ENCODE measurements at places on chromosomes 11 and 22.

GRCh38 chr11:34209809-34210208, 104.4 kb downstream of the NAT10 start:
- no peak for DNase-seq

GRCh38 chr11:123107945-123108495, 46.1 kb upstream of the HSPA8 start:
- DNase-seq: no peak

GRCh38 chr11:35639591-35640179, 21.4 kb downstream of the FJX1 start:
- DNase-seq: no peak

DNA sequence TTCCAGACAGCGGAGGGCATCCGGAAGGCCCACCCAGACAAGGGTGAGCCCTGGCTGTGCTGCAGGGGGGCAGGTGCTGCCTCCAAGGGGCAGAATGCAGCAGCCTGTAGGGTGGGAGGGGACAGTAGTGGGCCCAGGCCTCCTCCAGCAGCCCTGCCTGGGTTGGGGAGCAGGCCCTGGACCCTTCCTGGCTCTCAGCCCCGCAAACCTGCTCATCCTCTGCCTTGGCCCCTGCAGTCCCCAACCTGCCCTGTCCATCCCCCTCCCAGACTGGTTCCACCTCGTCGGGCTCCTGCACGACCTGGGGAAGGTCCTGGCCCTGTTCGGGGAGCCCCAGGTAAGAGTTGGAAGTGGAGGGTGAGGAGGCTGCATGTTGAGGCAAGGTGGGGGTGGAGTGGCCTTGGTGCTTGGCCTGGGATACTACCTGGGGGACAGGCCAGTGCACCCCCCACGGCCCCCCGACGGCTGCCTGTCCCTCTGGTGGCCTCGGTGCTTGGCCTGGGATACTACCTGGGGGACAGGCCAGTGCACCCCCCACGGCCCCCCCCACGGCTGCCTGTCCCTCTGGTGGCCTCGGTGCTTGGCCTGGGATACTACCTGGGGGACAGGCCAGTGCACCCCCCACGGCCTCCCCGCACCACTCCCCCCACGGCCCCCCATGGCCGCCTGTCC, 1.5 kb downstream of the MIOX start:
- no peak for DNase-seq

DNA sequence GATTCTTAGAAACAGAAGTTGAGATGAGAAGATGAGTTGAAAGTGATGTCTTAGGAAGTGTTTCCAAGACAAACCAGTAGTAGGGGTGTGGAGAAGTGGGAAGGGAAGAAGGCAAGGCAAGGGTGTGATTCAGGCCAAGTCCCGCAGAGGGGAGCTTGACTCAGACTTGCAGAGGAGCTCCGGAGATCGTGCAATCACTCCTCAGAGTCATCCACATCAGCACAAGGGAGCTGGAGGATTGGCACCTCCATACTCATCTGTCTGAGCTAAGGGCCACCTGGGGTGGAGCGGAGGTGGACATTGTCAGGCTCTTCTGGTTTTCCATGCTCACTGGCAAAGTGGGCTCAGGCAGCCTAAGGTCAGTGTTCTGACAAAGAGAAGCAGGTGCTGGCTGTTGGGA, 44.4 kb downstream of the CHRDL2 start:
- DNase-seq: no peak

DNA sequence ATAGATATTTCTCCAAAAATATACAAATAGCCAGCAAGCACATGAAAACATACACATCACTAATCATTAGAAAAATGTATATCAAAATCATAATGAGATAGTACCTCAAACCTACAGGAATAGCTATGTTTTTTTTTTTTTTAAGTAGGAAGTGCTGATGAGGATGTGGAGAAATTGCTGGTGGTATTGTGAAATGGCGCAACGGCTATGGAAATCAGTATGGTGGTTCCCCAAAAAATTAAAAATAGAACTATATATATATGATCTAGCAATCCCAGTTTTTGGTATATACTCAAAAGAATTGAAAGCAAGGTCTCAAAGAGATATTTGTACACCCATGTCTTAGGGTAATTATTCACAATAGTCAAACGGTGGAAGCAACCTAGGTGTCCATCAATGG, 46.0 kb upstream of the HIPK3 start:
- no peak for DNase-seq

- no peak for DNase-seq
Measured at GRCh38 chr11:893008-893654, 17.5 kb downstream of the CHID1 start.

DNA sequence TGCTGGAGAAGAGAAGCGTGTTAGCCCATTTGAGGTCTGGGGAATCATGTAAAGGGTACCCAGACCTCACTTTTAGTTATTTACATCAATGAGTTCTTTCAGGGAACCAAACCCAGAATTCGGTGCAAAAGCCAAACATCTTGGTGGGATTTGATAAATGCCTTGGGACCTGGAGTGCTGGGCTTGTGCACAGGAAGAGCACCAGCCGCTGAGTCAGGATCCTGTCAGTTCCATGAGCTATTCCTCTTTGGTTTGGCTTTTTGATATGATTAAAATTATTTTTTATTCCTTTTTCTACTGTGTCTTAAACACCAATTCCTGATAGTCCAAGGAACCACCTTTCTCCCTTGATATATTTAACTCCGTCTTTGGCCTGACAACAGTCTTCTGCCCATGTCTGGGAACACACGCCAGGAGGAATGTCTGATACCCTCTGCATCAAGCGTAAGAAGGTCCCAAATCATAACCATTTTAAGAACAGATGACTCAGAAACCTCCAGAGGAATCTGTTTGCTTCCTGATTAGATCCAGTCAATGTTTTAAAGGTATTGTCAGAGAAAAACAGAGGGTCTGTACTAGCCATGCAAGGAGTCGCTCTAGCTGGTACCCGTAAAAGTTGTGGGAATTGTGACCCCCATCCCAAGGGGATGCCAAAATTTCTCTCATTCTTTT, 65.2 kb downstream of the ALX4 start:
- DNase-seq: no peak

DNA sequence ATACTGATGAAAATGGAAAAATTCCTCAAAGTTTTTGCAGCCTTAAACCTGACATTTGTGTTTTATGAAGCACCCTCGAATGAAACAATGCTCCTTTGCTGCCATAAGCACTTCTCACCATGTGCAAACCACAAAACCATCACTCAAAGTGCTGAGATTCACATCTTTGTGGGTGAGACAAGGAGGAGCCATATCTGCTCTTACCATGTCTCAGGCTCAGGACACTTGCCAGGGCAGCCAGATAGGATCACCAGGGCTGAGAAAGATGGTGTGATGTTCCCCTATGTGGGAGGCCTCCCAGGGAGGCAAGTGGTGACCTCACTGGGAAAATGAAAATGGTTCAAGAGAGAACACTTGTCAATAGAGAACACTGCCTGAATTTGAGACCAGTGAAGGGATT, 120.4 kb downstream of the CCDC34 start:
- DNase-seq: no peak

GRCh38 chr11:122186439-122187080, 70.5 kb upstream of the BLID start:
- DNase-seq: no peak

- no peak for DNase-seq
Measured at GRCh38 chr11:66345316-66345649, 379 bp upstream of the BRMS1 start.

DNA sequence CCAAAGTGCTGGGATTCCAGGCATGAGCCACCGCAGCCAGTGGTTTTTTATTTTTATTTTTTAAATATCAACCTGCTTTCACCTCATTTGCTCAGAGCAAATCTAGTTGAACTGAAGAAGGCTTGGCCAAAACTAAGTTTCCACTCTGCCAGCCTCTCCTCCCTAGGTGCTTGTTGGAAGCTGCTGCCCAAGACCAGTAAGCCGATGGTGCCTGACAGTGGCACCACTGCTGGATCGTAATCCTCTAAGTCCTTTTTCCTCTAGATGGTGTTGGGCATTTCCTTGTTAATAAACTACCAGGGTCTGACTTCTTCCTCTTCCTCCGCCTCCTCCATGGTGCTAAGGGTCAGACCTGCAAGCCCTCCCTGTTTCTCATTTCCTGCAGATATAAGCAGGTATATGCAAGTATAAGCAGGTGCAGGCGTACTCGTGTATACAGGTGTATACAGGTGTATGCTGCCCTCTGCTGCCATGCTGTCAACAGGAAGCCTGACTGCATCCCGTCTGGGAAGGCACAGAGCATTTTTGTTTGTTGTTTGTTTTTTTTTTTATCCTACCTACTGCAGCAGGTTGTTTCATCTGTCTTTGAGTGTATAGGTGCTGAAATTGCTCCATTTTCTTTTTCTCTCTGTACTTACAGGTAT, 1.6 kb downstream of the NADSYN1 start:
- DNase-seq: no peak

- no peak for DNase-seq
Measured at GRCh38 chr11:33967451-33967850, 75.6 kb upstream of the LMO2 start.

GRCh38 chr11:60912851-60913528, 968 bp upstream of the TMEM109 start:
- DNase-seq: no peak

GRCh38 chr11:32255841-32256240, 165.0 kb downstream of the RCN1 start:
- no peak for DNase-seq

DNA sequence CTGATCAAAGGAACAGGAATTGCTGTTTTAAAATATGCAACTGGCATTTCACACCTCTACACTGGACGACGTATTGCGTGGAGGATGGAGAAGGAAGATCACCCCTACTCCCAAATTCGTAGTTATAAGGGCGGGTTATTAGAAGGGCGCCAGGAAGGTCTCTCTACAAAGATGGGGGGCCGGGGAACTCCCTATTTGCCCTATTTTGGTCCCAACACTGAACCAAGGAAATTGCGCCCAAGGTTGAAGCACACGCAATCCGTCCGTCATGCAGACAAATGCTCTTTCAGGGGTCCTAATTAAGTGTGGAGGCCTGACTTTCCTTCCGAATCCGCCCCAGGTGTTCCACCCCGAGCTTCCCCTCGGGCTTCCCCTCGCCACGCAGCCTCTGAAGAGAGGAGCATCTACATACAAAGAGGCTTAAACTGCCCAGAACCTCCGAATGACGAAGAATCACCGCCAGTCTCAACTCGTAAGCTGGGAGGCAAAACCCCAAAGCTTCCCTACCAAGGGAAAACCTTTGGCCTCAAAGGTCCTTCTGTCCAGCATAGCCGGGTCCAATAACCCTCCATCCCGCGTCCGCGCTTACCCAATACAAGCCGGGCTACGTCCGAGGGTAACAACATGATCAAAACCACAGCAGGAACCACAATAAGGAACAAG, 396 bp downstream of the NPAT start:
- no peak for DNase-seq

DNA sequence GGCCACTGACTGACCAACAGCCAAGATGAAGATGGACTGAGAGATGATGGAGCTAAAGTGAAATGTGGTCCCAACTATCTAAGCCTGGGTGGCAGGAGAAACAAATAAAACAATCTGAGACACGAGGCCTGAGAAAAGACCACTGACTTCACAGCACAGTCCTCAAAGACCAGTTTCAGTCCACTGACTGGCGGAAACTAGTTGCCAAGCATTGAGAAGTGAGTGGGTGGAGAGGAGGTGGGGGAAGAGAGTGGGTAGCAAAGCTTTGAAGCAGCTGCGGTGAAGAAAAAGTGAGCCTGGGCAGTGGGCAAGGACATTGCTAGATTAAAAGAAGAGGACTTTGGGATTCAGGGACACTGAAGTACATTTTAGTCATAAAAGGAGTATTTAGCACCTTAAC, 1.9 kb downstream of the MS4A1 start:
- no peak for DNase-seq

DNA sequence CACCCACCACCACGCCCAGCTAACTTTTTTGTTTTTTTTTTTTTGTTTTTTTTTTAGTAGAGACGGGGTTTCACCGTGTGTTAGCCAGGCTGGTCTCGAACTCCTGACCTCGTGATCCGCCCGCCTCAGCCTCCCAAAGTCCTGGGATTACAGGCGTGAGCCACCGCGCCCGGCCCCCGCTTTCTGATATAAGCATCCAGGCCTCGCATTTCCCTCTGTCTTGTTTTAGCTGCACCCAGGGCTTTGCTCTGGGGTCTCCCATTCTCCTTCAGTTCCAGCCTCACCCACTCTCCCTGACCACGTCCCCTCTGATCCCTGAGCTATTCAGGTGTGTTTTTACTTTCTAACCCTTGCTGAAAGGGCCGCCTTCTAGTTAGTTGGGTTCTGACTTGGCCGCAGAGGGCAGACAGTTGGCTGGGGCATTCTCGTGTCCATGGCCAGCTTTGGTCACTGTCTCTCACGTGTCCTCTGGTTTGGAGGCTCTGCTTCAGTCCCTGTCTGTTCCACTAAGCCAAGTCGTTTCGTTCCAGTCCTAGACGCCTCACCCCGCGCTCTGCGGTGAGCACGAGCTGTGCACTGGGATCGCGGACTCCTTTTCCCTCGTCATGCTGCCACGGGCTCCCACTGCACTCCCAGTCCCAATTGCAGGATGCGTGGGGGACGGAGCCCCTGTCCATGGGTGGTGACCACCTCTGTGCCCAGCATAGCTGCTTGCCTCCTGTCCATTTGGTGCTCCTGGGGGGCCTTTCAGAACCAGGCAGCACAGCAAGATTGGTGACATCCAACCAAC, 6.0 kb upstream of the TNNT3 start:
- no peak for DNase-seq

GRCh38 chr11:40276960-40277359, 1182.5 kb downstream of the LRRC4C start:
- DNase-seq: no peak

DNA sequence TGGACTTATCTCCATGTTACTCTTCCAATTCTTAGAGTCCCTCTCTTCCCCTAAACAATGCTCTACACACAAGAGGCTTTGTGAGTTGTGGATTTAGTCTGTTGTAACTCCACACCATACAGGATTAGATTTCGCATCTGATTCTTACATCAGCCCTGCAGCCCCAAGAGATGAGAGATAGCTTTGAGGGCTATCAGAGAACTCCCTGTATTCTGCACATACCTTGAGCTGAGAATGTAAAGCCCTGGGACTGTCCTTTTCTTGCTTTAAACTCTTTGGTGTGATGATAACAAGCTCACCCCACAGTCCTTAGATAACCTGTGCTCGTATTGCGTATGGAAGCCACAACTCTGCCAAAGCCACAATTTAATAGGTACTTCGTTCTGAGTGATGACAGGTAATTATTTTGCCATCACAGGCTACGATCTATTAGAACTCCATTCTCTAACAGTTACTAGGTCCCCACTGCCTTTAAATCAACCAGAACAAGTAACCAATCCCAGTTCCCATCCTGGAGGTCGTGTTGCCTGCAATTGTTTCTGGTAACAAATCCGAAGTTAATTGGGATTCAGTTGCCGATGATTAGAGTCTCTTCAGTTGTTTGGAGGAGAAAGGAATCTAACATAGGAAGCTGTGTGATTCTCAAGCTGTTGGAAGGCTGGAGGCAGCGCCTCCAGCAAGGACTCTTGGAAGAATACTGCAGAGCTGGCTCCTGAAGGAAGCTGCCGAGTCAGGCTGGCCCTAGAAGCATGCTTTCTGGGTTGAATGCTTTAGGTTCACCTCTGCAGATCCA, 1.3 kb upstream of the PARVG start:
- no peak for DNase-seq

All from stimulated activated CD4-positive, alpha-beta T cell treated with anti-CD3 and anti-CD28 coated beads, Interleukin-12 subunit alpha, Interleukin-12 subunit beta, amount 100 ng/mL, for 24 hours (primary cell).